CD4-positive, alpha-beta T cell treated with Interleukin-2 at 100 ng/mL for 4 hours (primary cell): ENCODE measurements at places on chromosomes 6 and 20.

DNA sequence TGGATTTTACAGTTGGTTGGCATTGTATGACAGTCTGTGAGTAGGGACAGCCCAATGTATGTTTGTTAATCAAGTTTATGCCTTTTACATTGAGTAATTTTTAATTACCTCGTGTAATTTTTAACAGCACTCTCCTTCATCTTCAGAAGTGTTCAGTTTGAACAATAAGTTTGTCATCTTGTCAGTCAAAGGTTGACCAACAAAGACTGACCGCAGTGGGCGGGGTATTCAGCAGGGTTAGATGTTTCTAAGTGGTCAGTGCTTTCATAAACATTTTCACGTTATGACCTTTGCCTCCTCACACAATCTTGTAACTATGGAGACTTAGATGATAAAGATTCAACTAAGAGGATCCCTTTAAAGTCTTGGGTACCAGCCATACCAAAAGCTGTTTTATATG is 40.8 kb downstream of the GFRA4 start:
- DNase-seq: no peak

DNA sequence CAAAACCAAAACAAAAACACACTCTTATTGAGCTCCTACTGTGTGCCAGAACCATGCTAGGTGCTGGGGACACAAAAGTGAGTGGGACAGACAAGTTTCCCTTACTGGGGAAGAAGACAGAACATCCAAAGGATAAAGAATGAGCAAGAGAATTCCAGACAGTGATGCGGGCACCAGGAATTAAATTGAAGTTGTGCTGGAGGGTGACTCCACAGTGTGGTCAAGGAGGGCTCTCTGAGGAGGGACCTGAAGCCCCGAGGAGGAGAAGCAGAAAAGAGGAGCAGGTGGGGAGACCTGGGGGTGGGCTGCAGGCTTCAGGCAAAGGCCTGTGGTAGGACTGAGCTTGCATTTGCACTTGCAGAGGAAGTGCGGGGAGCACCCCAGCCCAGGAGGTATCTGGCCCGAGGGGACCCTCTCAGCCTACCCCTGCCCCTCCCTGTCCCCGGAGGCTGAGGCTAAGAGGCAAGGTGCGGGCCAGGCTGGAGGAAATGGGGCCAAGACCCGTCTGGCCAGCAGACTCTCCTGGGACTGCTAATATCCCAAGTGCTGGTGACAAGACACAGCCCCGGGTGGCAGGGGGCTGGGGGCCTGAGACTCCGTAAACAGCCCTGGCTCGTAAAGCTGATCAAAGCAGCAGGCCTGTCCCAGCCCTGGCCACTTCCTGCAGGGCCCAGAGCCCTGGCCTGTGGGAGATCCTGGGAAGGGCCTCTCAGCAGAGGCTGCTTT is 57.1 kb downstream of the SNAI1 start:
- DNase-seq: no peak

DNA sequence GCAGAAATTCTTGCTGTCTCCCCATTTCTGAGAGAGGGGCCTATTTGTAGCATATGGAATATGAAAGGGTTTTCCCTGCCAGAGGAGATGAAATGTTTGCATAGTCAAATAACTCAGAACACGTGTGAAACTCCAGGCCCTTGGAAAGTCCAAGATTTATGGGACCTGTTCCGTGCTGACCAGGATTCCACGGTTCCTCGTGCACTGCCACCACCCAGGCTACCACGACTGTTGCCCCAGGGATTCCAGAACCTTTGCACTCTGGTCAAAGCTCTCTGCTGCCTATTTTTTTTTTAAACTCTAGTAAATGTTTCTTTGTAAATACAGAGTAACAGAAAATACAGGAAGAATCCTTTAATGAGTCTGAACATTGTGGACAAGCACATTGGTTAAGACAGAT is 35.0 kb downstream of the MYLK4 start:
- no peak for DNase-seq

- no peak for DNase-seq
Observed at GRCh38 chr20:615514-615913, 5.4 kb upstream of the TCF15 start.
